Endothelial cell of umbilical vein (primary cell): ENCODE measurements at places on chromosomes 5 and 9. TPM values are rescaled to one million over a fixed set of nuclear protein-coding genes. Genes with fewer than 3 reads are reported as not detected.

Gene CDKN2B-AS1
- 1.9 and 2.4 TPM in 2 replicates for total RNA-seq

Gene GRPEL2
- 32.5 and 41.0 TPM in 2 replicates for total RNA-seq

Gene HARS1
- 104 and 105 TPM in 2 replicates for total RNA-seq

Gene ZBTB6
- 5.5 and 6.5 TPM in 2 replicates for total RNA-seq

Gene FOXE1
- total RNA-seq: not detected in 2 replicates

Gene HNRNPH1
- total RNA-seq: 969 and 993 TPM in 2 replicates

Gene ARL14EPL
- 0.58 TPM in 1 of 2 replicates, not detected in the other for total RNA-seq

Gene CATSPER3
- 0.71 TPM in 1 of 2 replicates, not detected in the other for total RNA-seq

Gene KIF12
- 0.51 and 0.97 TPM in 2 replicates for total RNA-seq

Gene SPINK1
- total RNA-seq: not detected in 2 replicates

DNA sequence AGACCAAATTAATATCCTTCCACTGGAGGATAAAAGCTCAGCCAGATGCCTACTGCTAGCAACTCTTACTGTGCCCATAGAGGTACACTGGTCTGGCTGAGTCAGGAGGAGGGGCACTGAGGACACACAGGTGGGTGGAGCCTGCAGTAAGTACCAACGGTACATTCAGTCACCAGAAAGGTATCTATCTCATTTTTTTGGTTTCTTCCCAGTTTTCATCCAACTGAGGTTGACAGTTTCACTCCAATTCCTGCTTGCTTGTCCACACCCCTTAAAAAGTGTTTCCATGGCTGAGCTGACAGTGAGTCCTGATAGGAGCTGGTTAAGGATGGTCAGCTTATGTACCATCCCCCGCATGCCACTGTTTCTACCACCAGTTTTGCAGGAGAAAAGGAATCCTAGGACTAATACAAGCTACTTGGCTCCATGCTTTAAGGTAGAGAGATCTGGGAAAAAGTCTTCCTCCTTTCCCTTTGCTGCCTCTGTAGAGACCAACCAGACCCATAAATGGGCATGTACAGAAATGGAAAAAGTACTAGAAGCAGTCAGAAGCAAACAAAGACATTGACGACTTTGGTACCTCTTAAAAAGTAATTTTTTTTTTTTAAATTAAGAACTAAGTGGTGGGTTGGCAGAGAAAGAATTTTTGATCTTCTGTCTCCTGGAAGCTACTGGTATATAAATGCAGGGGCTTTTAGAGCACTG, 3.2 kb downstream of the ELL2 start:
- H3K4me1 ChIP-seq: peaks cover 17% of the 10 kb centered on the region
- no peaks in the 10 kb centered on the region for H3K36me3 ChIP-seq
- DNase-seq: no peak

DNA sequence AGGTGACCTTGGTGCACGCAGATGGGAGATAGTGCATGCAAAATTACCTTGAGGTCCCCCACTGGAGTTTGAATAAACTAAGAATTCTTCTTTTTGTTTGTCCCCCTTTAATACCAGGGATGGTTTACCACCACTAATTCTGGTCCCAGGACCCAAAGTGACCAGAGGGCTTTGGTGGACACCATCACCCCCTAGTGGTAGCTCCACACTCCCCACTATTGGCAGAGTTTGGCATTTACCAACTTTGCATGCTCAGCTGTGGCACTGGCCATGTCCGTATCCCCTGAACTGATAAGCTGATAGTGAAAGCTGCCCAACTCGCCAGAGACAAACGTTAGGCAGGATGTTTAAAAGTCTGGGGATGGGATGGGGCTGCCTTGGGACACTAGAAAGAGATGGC, 3.3 kb downstream of the ASTN2 start:
- no peaks in the 10 kb centered on the region for H3K4me1 ChIP-seq
- H3K36me3 ChIP-seq: no peaks in the 10 kb centered on the region
- DNase-seq: no peak
- H3K4me3 ChIP-seq: no peak overlapping the region
- peaks cover 36% of the 10 kb centered on the region for H3K27me3 ChIP-seq

DNA sequence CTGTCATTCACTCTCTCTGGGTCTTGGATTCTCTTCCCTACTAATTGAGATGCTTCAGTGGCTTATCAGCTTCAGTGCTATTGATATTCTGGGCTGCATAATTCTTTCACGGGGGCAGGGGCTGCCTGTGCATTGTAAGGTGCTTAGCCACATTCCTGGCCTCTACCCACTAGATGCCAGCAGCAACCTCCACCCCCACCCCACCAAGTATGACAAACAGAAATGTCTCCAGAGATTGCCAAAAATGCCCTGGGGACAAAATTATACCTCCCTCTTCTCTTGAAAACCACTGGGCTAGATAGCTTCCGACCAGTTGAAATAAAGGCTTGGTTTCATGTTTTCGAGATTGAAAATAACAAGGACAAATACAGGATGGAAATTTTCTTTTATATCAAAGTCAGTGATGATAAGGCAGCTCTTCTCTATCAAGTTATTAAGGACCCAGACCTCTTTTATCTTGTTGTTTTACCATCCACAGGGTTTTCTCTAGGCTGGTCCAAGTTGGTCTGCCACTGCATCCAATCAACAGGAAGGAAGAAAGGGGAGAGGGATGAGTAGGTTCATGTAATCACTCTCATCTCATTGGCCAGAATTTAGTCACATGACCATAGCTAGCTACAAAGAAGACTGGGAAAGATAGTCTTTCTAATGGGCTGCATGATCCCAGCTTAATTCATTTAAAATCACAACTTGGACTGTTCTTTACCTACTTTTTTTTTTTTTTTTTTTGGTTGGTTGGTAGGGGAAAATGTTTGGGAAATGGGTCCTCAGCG, 92.1 kb upstream of the RANBP3L start:
- H3K27me3 ChIP-seq: no peaks in the 10 kb centered on the region
- no peaks in the 10 kb centered on the region for H3K36me3 ChIP-seq
- no peak overlapping the region for H3K4me3 ChIP-seq
- H3K4me1 ChIP-seq: no peaks in the 10 kb centered on the region

GRCh38 chr9:25418974-25419373, 259.3 kb downstream of the TUSC1 start:
- DNase-seq: no peak
- H3K27ac ChIP-seq: no peak overlapping the region
- H3K4me1 ChIP-seq: no peaks in the 10 kb centered on the region
- no peaks in the 10 kb centered on the region for H3K36me3 ChIP-seq
- H3K4me3 ChIP-seq: no peak overlapping the region

DNA sequence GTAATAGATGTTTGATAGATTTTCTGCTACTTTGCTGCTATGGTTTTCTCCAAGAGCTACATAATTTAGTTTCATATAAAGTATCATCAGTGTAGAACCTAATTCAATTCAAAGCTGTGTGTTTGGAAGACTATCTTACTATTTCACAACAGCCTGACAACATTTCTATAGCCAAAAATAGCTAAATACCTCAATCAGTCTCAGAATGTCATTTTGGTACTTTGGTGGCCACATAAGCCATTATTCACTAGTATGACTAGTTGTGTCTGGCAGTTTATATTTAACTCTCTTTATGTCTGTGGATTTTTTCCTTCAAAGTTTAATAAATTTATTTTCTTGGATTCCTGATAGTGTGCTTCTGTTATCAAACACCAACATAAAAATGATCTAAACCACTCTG, 35.1 kb upstream of the CCDC152 start:
- DNase-seq: no peak
- H3K36me3 ChIP-seq: no peaks in the 10 kb centered on the region
- no peak overlapping the region for H3K27ac ChIP-seq
- H3K4me3 ChIP-seq: no peak overlapping the region
- peaks cover 2% of the 10 kb centered on the region for H3K27me3 ChIP-seq
- no peaks in the 10 kb centered on the region for H3K4me1 ChIP-seq

DNA sequence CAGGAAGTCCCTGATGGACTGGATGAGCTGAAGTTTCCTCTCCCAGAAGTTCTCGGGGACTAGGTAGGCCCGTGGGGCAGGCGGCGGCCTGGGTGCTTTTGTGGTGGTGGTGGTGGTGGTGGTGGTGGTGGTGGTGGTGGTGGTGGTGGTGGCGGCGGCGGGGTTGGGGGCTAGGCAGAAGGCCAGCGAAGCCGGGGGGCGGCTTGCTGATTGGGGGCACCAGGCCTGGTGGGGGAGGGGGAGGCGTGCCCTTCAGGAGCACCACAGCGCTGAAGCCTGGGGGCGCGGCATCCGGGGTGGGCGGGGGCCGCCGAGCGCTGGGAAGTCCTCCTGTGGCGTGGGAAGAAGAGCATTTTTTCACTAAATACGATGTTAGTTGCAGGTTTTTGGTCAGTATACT, 26.9 kb downstream of the SPATA31C1 start:
- H3K4me3 ChIP-seq: no peak overlapping the region
- no peak overlapping the region for H3K27ac ChIP-seq
- no peaks in the 10 kb centered on the region for H3K36me3 ChIP-seq
- DNase-seq: no peak
- no peaks in the 10 kb centered on the region for H3K4me1 ChIP-seq
- peaks cover 5% of the 10 kb centered on the region for H3K27me3 ChIP-seq

DNA sequence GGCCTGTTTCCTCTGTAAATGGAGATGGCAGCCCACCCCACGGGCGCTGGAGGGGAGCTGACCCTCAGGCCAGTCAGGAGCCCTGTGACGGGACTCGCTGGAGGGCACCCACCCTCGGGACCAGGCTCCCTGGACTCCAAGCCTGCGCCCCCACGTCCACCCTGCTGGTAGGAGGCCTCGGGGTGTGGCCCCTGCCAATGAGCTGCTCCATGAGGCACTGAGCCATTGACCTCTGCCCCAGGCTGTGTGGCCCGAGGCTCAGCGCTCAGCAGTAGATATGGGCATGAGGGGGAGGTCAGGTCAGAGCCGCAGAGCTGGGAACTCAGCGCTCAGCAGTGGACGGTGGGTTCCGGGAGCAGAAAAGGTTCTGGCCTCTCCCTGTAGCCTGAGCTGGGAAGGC, 52.3 kb upstream of the EGFL7 start:
- no peaks in the 10 kb centered on the region for H3K36me3 ChIP-seq
- DNase-seq: no peak
- peaks cover 19% of the 10 kb centered on the region for H3K4me1 ChIP-seq
- no peak overlapping the region for H3K27ac ChIP-seq

- no peak overlapping the region for H3K27ac ChIP-seq
- DNase-seq: no peak
- H3K4me3 ChIP-seq: no peak overlapping the region
- H3K36me3 ChIP-seq: no peaks in the 10 kb centered on the region
Measured at GRCh38 chr5:137582218-137582617, 83.1 kb upstream of the SPOCK1 start.

DNA sequence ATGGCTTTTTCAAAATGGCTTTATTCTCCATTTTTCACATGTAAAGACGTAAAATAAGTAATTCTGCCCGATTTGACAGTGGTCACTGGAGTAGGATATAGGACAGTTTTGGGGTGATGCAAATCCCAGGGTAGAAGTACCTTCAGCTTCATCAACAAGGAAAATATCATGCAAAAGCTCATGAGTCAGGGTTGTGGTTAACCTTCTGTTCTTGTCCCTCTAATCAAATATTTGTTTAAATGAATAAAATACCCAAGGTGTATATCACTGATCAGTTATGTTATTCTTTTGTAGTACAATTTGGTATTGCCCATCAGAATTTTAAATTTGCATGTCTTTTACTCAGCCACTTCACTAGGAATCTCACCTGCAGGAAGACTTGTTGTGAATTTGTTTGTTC, 40.0 kb downstream of the FBXL7 start:
- H3K36me3 ChIP-seq: no peaks in the 10 kb centered on the region
- H3K4me3 ChIP-seq: no peak overlapping the region
- no peaks in the 10 kb centered on the region for H3K4me1 ChIP-seq
- no peak overlapping the region for H3K27ac ChIP-seq
- no peak for DNase-seq

GRCh38 chr9:114790521-114790920, 15.3 kb downstream of the TNFSF15 start:
- DNase-seq: no peak
- H3K27me3 ChIP-seq: no peaks in the 10 kb centered on the region
- no peak overlapping the region for H3K27ac ChIP-seq
- no peaks in the 10 kb centered on the region for H3K4me1 ChIP-seq

- no peak overlapping the region for H3K4me3 ChIP-seq
- H3K27ac ChIP-seq: no peak overlapping the region
- no peak for DNase-seq
- H3K4me1 ChIP-seq: no peaks in the 10 kb centered on the region
- H3K36me3 ChIP-seq: no peaks in the 10 kb centered on the region
Measured at GRCh38 chr5:139903795-139904565, 108.4 kb downstream of the PSD2 start.

DNA sequence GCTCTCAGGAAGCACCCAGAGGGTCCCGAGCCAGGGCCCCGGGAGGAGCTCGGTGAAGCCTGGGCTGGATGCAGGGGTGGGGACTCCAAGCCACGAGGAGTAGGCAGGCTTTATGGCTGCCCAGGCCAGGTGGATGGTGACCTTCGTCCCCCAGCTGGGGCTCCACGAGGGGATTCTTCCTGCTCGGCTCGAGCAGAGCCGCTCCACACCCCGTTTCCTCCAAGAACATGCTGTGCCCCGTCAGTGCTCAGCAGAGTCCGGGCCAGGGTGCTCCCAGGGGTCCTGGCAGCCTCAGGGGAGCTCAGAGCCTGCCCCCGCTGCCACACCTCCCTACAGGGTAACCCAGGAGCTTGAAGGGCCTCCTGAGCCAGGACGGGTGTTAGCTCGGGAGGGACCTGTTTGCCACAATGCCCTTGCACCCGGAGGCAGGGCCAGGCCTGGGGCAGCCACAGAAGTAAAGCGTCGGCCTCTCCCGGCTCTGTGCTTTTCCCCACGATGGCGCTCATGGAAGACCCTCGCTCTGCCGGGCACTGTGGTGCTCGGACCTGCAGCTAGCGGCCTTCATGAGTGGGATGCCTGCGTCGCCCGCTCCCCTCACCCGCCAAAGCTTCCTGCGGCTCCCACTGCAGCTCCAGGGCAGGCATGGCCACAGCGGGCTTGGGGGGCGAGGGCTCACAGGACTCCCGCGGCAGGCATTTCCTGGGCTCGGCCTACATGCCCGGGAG, 86.8 kb downstream of the KCNT1 start:
- H3K4me1 ChIP-seq: no peaks in the 10 kb centered on the region
- no peak overlapping the region for H3K27ac ChIP-seq
- no peaks in the 10 kb centered on the region for H3K36me3 ChIP-seq
- no peak overlapping the region for H3K4me3 ChIP-seq
- no peak for DNase-seq

GRCh38 chr5:129377504-129377903, 82.6 kb upstream of the ADAMTS19 start:
- H3K36me3 ChIP-seq: no peaks in the 10 kb centered on the region
- H3K4me1 ChIP-seq: no peaks in the 10 kb centered on the region
- H3K27ac ChIP-seq: no peak overlapping the region
- no peak for DNase-seq

DNA sequence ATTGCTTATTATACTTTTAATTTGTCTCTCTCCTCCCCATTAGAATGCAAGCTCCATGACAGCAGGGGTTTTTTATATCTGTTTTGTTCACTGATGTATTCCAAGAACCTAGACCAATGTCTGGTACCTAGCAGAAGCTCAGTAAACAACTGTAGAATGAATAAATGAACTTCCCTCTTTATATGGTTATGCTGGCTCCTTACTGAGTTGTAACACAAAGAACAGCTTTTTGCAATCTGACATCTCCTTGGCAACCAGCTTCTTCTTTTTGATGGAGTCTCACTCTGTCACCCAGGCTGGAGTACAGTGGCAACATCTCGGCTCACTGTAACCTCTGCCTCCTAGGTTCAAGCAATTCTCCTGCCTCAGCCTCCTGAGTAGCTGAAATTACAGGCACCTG, 13.6 kb downstream of the TRMO start:
- peaks cover 6% of the 10 kb centered on the region for H3K36me3 ChIP-seq
- H3K4me3 ChIP-seq: no peak overlapping the region
- no peaks in the 10 kb centered on the region for H3K27me3 ChIP-seq
- no peak for DNase-seq
- H3K4me1 ChIP-seq: peaks cover 7% of the 10 kb centered on the region

GRCh38 chr5:125497651-125498050, 751.2 kb upstream of the ZNF608 start:
- no peak overlapping the region for H3K4me3 ChIP-seq
- DNase-seq: no peak
- no peaks in the 10 kb centered on the region for H3K36me3 ChIP-seq
- H3K4me1 ChIP-seq: no peaks in the 10 kb centered on the region
- no peaks in the 10 kb centered on the region for H3K27me3 ChIP-seq
